NCI-H2029 (cell line): ENCODE measurements at places on chromosomes 1 and 21.

DNA sequence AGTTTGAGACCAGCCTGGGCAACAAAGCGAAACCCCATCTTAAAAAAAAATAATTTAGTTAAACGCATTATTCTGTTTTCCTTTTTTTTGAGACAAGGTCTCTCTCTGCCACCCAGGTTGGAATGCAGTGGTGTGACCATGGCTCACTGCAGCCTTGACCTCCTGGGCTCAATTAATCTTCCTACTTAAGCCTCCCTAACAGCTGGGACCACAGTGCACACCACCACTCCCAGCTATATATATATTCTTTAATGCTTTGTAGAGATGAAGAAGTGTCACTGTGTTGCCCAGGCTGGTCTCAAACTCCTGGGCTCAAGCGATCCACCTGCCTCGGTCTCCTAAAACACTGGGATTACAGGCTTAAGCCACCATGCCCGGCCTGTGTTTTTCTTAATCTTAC is 7.7 kb upstream of the KLF17 start:
- DNase-seq: no peak

GRCh38 chr1:25924454-25924853 is 18.2 kb upstream of the STMN1 start:
- DNase-seq: no peak

DNA sequence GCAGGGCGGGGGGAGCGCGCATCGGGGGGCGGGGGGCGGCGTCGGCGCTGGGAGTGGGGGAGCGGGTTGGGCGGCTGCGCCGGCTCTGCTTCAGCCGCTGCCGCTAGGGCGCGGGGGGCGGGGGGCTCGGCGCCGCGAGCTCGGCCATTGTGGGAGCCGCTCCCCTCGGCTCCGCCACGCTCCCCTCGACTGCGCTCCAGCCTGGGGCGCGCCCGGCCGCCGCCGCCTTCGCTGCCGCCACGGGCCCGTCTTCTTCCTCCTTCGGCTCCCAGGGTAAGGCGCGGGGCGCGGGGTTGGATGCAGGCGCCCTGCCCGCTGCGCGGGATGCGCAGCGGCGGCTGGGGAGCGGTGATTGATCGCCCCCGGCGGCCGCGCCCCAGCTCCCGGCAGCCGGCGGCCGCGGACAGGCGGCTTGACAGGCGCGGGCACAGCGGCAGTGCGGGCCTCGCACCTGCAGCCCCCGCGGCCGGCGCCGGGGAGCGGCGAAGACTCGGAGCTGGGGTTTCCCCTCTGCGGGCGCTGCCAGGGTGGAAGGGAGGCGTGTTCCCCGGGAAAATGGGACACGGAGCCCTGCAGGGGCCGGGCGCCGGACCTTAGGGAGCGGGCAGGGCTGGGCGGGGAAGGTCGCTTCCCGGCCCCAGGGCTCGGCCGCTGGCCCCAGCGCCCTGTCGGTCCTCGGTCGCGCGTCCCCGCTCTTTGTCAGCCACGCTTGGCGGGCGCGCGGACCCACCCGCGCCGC is 55.3 kb downstream of the NDUFS5 start:
- peak; percentile 54 for DNase-seq

GRCh38 chr1:200969726-200970561 is 53.6 kb downstream of the KIF21B start:
- no peak for DNase-seq

- no peak for DNase-seq
Measured at GRCh38 chr21:37337831-37338230, 28.7 kb upstream of the DYRK1A start.

- no peak for DNase-seq
Measured at GRCh38 chr1:99086057-99086456, 81.4 kb upstream of the PLPPR5 start.

- no peak for DNase-seq
Measured at GRCh38 chr21:35732788-35733187, 327.5 kb downstream of the SETD4 start.

- no peak for DNase-seq
Measured at GRCh38 chr1:211816586-211816985, 14.0 kb downstream of the LPGAT1 start.

DNA sequence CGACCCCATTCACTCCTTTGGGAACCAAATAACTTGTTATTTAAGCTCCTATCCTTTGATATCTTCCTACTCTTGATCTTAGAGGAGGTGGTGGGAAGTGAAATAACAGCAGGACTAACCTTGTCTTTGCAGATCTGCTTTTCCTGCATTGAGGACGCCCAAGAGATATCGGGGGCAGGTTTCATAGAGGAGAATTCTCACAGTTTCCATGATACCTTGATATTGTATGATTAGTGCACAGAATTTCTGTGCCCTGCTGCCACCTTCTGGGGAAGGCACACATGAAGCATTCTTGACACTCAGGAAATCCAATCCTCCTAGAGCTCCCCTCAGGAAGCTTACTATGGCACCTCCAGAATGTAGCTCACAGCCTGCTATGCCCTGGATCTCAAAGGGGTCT is 1.6 kb downstream of the CD1B start:
- no peak for DNase-seq

GRCh38 chr1:7089497-7089896 is 304.2 kb downstream of the CAMTA1 start:
- DNase-seq: no peak

- DNase-seq: peak; percentile 26
Measured at GRCh38 chr1:23646091-23646490, 45.5 kb upstream of the RPL11 start.

GRCh38 chr1:15951341-15952153 is 24.4 kb downstream of the ZBTB17 start:
- DNase-seq: no peak

GRCh38 chr1:230109895-230110667 is 43.0 kb downstream of the GALNT2 start:
- no peak for DNase-seq

- no peak for DNase-seq
Measured at GRCh38 chr1:118958140-118958539, 30.0 kb downstream of the TBX15 start.

DNA sequence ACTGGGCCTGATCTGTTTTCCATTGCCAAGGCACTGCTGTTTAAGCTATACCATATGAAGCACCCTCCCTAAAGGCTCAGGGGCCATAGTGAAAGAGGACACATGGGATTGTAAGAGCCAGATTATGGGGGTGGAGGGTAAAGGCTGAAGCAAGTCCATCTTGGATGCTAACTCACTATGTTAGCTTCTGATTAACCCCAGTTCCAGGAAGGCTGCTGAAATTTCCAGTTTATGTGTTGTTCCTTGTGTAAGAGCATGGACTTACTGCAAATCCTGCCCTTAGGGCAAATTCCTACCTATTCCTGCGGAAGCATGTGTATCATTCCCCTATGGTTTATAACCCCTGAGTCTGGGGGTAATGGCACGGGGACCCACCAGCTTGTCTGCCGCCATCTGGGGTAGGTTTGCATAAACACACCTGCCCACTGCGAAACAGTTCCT is 91.8 kb upstream of the SERBP1 start:
- DNase-seq: no peak

GRCh38 chr1:192747943-192748342 is 60.9 kb upstream of the RGS2 start:
- DNase-seq: no peak

- DNase-seq: no peak
Measured at GRCh38 chr1:243270097-243270864, 14.4 kb downstream of the SDCCAG8 start.

DNA sequence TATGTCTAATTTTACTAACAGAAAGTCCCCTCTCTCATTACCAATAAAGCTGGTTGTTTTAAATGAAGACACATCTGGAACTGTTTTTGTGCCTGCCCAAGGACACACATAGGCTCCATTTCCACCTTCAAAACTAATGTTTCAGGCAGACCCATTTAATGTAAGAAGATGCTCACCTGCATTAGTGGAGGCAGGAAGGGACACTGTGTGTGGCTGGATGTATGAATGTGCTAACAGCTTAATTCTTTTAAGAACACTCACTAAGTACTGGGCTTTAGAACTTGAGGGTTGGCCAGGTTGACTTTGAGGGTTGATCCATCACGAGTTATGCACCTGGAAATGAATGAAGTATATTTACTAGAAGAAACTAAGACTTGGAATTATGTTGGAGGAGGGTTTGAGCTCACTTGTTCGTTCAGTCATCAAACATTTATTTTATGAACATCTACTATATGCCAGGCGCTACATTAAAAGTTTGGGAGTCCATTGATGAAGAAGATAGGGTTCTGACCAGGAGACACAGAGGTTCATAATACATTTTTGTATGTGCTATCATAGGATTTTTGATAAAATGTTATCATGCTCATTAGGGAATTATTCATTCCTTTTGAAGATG is 5.4 kb downstream of the JUN start:
- DNase-seq: no peak

DNA sequence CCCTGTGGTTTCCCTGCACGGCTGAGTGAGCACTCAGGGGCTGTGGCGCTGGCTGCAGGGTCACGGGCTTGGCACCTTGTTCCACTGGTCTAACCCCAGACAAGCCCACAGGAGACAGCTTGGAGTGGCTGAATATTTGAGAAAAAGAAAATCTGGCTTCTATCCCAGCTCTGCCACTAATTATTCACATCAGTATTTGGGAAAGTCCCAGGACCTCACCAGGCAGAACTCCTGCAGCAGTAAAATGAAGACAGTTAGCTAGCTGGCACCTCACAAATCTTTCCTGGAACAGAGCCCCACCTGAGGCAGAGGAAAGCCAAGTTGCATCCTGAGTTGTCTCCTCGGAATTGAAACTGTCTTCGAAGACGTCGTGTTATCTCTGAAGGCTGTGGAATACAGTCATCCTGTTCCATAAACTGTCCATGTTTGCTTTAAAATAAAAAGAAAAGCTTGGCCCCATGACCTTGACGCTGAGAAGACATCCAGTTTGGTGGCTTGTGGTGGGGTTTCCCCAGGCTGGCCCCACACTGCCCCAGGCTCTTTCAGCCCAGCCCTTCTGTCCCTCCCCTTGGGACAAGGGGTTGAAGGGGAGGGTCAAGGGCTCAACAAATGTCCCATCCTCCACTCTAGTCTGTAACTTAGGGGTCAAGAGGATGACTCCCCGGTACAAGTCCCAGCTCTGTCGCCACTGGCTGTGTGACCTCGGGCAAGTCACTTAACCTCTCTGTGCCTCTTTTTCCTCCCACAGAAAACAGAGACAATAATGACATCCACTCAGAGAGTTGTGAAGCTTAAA is 93.8 kb upstream of the TMPRSS2 start:
- DNase-seq: peak; percentile 12

GRCh38 chr1:243213045-243213787 is 41.9 kb downstream of the CEP170 start:
- no peak for DNase-seq
